ENCODE measurements at places on chromosomes 7 and 10.

DNA sequence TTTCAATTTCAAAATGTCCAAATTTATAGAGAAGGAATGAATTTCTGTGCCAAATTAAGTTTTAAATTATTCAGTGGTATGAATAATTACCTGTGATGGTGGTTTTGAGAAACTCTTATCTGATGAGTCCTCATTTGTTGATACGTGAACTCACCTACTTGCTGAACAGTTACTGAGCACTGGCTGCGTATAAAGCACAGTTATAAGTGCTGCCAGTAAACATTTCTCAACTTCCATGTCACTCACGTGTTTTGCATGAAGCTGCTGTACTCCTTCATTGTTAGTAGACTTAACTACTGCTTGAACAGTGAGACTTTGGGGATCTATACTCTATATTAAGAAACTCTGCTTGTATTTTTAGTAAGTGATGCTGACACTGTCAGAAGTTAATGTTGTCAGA, 269.1 kb upstream of the FZD8 start:
- DNase-seq, result no peak

DNA sequence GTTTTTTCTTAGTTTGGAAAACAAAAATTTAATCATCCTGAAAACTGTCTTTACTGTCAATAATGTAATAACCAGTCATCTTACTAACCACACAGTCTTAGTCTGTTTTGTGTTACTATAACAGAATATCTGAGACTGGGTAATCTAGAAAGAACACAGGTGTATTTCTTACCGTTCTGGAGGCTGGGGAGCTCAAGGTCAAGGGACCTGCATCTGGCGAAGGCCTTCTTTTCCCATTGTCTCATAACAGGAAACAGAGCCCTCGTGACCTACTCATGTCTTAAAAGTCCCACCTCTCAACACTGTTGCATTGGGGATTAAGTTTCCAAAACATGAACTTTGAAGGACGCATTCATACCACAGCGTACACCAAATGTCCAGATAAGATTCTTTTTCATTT, 932.3 kb downstream of the CNTNAP2 start:
- DNase-seq, result no peak

DNA sequence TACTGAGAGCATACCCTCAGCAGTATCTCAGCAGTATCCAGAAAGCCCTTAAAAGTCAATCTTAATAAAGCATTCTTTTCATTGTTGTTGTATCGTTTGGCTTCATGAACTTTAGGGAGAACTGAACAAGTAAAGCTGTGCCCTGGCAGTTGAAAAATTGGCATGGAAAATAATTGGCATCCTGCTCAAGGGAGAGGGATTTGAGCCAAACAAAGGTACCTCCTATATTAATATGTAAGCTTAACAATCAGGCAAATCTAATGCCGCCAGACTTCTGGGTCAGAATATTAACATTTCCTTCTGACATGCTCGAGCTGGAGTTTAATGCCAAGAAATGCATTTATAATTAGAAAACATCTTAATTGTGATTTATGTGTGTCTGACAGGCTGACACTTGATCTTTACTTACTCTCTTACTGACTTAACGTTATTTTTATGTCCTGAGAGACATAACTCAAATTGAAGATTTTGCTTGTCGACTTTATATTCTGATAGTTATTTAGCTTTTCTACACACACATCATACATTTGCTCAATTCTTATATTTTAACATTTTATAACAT, 42.1 kb upstream of the PCDH15 start:
- DNase-seq, result no peak

GRCh38 chr7:32026083-32026425, 44.2 kb downstream of the PDE1C start:
- no peak for DNase-seq

DNA sequence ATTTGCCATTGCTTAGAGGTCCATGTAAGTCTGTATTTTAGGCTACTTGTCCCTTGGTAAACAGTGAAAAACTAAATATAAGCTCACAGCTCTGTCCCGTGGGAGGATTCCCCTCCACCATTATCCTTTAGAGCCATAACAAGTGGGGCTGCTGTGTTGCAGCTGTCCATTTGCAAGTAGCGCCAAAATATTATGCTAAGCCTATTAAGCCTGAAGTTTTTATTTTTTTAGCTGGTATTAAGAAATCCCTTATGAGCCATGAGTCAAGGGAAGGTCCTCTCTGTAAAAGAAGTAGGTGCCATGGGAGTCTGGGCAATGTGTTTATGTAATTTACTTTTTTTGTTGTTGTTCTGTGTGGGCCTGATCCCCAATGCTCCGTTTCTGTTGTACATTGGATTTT, 183.9 kb downstream of the THSD7A start:
- no peak for DNase-seq

DNA sequence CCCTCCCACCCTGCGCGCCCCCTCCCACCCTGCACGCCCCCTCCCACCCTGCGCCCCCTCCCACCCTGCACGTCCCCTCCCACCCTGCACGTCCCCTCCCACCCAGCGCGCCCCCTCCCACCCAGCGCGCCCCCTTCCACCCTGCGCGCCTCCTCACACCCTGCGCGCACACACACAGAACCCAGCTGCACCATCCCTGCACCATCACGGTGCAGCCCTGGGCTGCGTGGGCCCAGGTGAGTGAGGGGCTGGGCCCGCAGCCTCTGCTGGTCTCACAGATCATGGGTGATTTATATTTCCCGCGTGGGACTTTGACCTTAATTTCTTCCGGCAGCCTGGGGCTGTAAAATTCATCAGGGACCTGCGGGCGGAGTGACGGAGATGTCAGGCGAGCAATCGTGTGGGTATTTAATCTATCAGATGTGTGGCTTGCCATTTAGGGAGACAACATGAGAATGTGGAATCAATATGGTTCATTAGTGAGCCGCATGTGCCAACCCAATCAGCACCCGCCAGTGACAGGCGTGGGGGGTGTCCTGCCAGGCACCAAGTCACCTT, 57.7 kb downstream of the C10orf105 start:
- no peak for DNase-seq

DNA sequence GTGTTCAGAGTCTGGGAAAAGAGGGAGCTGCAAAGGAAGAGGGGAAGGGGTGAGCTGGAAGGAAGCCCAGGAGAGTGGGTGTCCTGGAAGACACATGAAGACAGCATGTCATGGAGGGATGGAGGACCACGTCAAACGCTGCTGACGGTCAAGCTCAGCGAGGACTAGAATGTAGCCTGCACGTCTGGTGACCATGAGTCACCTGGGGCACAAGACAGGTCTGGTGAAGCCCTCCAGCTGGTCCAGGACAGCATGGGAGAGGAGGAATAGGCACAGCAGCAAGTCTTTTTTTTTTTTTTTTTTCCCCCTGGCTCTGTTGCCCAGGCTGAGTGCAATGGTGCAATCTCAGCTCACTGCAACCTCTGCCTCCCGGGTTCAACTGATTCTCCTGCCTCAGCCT, 19.6 kb upstream of the AMZ1 start:
- no peak for DNase-seq

- DNase-seq, result no peak
Observed at GRCh38 chr7:6274743-6275142, 2.3 kb upstream of the CYTH3 start.

DNA sequence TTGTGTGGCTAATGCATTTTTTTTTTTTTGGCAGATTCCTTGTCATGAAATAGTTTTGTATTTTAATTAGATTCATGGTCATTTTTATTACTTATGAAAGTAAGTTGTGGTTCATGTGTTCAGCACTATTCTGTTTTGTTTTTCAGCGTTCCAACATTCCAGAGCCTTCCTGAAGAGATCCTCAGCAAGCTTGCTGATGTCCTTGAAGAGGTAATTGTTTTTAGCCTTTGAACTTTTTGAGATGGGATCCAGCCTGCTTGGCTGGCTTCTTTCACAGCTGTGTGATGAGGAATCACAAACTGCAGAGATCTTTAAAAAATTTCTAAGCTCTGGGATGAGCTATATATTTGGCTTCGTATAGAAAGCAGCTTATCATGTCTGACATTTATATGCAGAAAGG, 208.0 kb upstream of the CSTF2T start:
- DNase-seq, result no peak

DNA sequence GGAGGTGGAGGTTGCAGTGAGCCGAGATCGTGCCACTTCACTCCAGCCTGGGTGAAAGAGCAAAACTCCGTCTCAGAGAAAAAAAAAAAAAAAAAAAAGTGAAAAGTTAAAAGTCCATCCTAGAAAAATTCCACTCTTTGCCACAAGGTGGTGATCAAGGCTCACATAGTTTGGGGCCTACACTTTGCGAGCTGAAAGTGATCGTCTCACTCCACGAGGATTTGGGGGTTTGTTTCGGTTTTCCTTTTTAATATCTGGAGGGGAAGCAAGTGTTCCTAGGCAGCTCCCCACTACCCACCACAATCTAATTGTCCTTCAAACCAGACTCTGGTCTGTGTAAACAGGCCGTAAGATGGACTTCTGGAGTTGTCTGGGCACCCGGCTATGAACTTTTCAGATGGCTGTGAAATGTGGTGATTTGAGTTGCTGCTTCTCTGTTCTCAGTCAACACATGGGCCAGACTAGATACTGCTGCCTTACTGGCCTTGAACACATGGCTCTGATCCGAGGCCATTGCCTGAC, 27.1 kb downstream of the PRLHR start:
- DNase-seq, result peak; percentile 14

DNA sequence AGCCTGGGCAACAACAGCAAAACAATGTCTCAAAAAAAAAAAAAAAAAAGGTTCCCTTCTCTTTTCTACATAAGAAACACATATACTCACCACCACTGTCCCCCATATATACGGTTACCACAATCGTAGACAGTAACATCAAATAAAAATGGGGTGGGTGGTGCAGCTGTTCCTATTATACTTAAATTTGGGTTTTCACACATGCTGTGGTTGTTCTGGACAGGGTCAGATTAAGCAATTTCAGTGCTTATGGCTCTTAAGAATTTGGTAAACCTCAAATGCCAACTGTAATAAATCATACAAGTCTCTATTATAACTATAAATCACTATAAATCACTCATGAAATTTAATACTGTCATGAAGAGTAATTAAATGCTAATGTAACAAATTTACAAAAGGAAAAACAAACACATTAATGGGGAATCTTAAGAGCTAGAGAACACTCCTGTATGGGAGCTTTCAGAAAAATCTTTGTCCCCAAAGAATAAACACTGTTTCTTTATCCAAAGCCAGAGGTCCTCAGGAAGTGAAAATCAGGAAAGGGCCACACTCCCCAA, 143.6 kb downstream of the GLI3 start:
- DNase-seq, result no peak

DNA sequence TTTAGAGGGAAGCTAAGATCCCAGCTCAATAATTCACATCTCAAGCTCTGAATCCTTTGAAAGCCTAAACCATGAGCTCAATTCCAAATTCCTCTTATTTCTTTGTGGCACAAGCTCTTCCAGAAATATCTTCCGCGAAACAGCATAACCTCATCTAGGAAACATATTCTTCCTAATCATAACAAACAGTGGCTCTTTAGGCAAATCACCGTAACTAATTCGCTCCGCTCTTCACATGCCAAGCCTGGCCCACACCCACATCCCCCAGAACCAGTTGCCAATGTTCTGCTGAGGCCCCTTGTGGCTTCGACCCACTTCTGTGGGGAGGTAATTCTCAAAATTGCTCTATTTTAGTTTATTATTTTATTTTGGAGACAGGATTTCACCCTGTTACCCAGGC, 19.2 kb downstream of the GAD2 start:
- DNase-seq, result no peak

Measured in fibroblast of skin of left biceps (primary cell).